ENCODE measurements at places on chromosomes 11 and 22.

DNA sequence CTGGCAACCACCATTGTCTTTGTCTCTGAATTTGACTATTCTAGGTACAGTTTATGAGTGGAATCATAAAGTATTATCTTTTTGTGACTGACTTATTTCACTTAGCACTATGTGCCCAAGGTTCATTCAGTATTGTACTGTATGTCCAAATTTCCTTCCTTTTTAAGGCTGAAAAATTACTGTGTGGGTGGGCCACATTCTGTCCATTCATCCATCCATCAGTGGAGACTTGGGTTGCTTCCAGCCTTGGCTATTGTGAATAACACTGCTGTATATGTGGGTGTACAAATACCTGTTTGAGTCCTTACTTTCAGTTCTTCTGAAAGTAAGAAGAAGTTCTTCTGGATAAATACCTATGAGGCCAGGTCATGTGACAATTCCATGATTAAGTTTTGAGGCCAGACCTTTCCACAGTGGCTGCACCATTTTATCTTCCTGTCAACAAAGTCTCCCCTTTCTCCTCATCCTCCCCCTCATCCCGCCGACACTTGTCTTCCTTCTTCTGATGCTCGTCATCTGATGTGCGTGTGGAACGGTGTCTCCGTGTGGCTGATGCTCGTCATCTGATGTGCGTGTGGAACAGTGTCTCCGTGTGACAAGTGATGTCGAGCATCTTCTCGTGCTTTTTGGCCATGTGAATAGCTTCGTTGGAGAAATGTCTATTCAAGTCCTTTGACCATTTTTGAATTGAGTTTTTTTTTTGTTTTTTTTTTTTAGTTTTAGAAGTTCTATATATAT is 49.5 kb downstream of the SBF1 start:
- DNase-seq: no peak

DNA sequence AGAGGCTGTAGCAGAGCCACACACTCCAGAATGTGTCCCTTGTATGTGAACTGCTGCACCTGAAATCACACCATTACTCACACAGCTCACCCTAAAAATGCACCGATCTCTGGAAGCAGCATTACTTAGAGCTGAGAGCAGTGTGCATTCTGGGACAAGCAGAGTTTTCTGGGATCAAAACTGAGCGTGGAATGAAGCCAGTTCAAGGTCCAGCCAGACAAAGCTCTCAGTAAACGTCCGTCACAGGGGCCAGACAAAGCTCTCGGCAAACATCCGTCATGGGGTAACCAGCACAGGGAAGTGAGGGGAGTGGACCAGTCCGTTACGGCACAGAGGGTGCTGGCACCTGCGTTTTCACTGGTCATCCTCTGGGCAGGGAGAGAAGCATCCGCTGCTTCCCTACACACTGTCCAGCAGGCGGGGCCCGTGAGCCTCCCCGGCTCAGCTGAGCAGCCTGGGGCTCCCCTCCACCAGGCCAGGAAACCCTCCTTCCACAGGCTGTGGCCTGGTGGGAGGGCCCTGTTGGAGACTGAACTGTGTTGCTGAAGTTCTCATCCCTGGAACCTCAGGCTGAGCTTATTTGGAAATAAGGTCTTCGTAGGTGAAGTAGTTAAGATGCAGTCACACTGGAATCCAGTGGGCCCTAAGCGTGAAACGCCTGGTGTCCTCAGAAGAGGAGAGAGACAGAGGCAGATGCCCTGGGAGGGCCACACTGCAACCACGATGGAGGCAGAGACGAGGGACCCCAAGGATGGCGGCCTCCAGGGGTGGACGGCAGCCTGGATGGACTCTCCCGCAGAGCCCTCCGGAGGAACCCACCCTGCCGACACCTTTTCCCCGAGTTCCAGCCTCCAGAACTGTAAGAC is 883.9 kb downstream of the BRD1 start:
- DNase-seq: no peak

GRCh38 chr11:1012740-1013630 is 23.5 kb downstream of the MUC6 start:
- DNase-seq: no peak

DNA sequence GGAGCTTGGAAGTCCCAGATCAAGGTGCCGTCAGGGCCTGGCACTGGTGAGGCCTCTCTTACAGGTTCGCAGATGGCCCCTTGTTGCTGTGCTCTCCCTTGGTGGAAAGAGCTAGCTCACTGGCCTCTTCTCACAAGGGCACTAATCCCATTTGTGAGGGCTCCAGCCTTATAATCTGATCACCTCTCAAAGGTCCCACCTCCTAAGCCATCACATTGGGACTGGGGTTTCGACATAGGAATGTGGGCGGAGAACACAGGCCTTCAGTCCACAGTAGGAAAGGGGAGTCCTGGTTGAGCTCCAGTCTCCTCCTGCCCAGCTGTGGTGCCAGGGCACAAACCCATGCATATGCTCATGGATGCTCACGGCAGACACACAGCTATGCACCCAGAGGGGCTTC is 14.0 kb upstream of the LRRC32 start:
- DNase-seq: no peak

- no peak for DNase-seq
These were observed 16.9 kb downstream of the SMCO4 start for GRCh38 chr11:93526346-93526633.

DNA sequence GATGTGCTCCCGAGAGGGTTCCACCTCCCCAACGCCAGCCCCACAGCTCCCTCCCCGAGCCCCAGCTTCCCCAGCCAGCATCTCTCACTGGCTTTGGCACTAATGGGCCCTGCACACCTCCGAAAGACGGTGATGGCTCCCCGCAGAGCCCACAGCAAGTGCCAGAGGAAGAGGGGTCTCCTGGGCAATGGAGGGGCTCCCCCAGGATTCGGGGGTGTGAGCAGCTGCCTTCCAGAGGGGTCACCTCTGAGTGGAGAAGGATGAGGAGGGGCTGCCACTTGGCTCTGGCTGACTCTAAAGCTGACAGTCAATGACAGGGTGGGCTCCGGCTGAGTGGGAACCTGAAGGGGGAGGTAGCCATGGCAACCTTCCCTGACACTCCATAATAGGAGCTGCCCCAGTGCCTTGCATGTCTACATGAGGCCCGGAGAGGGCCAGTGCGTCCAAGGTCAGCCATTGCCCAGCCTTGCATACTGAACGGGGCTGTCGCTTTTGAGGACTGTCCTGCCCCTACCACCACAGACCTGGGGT is 98.6 kb upstream of the SYT13 start:
- DNase-seq: no peak
